Suprapubic skin (tissue), 4 donors: ENCODE measurements at places on chromosomes 5 and 9. TPM values are rescaled to one million over a fixed set of nuclear protein-coding genes. Genes with fewer than 3 reads are reported as not detected.

SLC25A2 gene
- 0.57 TPM for total RNA-seq

RNF208 gene
- total RNA-seq: 5.1 TPM

EXOC3 gene
- total RNA-seq: 78.3 TPM

PCDHGA10 gene
- 23.6 TPM for total RNA-seq

- DNase-seq: no peak
Observed at GRCh38 chr5:32329395-32329834, 16.7 kb upstream of the MTMR12 start.

- no peak for DNase-seq
Observed at GRCh38 chr5:123964884-123965283, 452.9 kb downstream of the CSNK1G3 start.

DNA sequence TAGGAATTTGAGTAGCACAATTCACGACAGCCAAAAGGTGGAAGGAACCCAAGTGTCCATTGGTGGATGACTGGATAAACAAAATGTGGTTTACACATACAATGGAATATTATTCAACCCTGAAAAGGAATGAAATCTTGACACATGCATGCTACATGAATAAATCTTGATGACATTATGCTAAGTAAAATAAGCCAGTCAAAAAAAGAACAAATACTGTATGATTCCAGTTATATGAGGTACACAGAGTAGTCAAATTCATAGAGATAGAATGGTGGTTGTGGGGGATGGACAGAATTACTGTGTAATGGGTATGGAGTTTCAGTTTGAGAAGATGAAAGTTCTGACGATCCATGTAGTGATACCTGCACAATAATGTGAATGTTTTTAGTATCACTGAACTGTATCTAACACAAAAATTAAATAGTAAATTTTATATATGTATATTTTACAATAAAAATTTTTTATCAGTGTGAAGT, 117.7 kb upstream of the GNA14 start:
- no peak for DNase-seq

DNA sequence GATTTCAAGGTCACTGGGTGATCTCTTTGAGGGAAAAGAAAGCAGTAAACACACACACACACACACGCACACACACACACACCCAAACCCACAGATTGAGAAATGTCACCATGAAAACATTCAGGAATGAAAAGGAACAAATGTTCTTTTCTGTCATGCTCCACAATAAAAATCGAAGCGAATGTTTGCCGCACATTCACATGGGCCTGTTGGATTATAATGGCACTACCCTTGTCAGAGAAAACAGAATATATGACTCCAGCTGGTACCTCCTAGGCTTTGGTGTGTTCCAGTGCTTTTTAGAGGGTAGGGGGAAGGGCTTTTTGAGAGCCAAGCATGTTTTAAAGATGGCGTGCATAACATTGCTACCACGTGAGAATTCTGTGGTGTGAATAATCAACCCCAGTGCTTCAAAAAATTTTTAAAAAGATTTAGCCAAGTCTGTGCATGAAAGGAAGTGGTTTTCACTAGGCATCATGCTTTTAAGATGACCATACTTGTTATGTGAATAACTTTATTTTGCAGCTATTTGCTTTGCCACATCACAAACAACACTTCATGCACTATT, 120.8 kb upstream of the ZNF608 start:
- no peak for DNase-seq

GRCh38 chr9:130124085-130124860, 47.9 kb upstream of the NCS1 start:
- DNase-seq: no peak

GRCh38 chr5:160749026-160749425, 103.0 kb downstream of the ATP10B start:
- DNase-seq: no peak

- DNase-seq: no peak
Observed at GRCh38 chr9:18457510-18457909, 16.4 kb upstream of the ADAMTSL1 start.

GRCh38 chr9:38046661-38047300, 22.2 kb downstream of the SHB start:
- no peak for DNase-seq

GRCh38 chr5:13976867-13977830, 32.7 kb upstream of the DNAH5 start:
- DNase-seq: no peak

- DNase-seq: no peak
Observed at GRCh38 chr9:137123468-137123837, 8.9 kb upstream of the DPP7 start.

DNA sequence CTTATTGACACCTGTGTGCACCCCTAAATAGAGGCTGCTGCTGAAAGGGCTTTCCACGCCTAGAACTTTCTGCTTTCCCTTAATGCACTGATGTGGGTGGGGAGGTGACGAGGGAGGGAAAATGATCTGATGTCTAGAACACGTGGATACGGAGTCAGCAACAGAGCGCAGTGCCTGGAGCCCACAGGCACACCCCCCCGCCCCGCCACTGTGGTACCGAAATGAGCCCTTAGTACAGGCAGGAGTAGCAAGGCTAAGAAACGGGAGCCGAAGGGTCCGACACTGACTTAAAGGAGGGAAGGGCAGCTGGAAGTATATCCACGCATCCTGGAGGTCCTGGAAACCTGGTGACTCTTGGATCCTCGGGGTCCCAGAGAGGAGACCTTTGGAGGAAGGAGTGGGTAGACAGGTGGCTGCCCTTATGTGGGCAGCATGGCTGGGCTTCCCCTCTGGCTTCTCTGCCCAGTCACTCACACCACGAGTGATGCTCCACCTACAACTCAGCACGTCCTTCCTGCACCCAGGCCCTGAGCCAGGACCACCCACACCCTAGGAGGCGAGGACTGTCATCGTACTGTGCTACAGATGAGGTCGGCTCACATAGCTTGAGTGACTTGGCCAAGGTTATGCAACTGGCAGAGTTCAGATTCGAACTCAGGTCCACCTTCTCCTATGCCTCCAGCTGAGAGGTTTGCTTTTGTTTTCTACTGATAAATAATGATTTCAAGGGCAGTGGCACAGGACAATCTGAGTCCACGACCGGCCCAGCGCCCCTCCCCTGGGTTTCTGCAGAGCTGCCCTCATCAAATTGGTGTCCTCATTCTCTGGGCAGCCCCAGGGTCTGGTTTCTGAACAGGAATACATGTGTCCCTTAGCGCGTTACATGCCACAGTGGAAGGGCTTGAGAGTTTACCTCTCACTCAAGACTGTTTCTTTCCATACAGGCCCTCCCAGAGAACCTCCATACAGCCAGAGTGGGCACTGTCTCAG, 4.7 kb upstream of the VAV2 start:
- DNase-seq: no peak

GRCh38 chr9:86788456-86788855, 158.8 kb downstream of the GAS1 start:
- no peak for DNase-seq

DNA sequence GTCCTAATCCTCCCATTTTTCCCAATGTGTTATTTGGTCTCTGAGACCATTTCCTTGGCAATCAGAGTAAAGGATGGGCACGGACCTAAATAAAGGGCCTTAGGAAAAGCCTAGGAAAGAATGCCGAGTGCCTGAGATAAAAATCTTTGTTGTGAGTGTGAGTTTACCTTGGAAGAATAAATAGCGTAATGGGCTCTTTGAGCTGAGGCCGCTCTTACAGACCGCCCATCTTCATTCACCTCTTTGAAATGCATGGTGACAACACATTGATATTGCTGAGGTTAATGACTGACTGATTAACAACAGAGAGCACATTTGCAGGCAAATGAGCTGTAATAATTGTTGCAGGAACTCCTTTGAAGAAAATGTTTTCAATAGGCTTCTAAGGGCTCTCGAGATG, 1967.1 kb upstream of the WWC1 start:
- DNase-seq: no peak

DNA sequence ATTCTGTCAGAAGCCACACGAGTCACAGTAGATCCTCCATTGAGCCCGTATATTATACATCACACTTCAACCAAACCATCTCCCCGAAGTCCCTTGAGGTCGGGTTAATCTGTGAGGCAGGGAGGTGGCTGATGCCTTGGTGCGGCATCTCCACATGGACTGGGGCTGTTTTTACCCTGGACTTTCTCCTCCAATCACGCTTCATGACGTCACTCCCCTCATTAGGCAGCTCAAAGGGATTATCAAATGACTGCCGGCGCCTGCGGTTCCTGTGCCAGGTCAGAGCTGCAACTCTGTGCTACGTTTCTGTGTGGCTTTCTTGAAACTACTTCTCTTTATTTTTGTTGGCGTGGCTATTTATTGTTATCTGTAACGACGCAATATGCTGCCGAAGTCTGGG, 53.7 kb downstream of the TMOD1 start:
- no peak for DNase-seq

DNA sequence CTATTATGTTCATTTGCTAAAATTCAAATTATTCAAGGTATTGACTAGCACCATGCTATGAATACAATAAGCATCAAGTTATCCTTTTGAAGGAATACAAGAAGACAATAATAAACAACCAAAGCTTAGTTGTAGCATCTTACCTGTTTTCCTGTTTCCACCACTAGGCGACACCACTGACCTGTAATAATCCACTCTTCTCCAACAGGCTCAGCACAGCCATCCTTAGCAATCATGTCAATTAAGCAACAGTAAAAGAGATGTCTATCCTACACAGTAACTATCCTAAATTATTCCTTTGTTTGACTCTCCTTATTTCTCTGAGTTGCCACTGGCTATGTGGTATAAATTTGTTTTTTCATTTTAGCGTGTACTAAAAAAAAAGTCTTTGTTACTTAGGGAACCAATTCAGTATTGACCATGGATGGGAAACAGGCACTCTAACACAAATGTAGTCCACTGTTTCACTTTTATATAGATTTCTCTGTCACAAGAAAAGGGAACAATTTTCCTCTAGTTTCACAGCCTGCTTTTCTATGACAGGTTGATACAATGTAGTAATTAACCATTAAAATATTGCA, 46.2 kb downstream of the PCA3 start:
- DNase-seq: no peak

GRCh38 chr9:133844398-133844784, 106.2 kb upstream of the SARDH start:
- no peak for DNase-seq
